ENCODE measurements at places on chromosomes 3 and 15.
A peak's percentile ranks its signal among the peaks of the same experiment; 100 is the strongest.

GRCh38 chr15:98899272-98900021 is 108.1 kb downstream of the PGPEP1L start:
- DNase-seq: no peak

DNA sequence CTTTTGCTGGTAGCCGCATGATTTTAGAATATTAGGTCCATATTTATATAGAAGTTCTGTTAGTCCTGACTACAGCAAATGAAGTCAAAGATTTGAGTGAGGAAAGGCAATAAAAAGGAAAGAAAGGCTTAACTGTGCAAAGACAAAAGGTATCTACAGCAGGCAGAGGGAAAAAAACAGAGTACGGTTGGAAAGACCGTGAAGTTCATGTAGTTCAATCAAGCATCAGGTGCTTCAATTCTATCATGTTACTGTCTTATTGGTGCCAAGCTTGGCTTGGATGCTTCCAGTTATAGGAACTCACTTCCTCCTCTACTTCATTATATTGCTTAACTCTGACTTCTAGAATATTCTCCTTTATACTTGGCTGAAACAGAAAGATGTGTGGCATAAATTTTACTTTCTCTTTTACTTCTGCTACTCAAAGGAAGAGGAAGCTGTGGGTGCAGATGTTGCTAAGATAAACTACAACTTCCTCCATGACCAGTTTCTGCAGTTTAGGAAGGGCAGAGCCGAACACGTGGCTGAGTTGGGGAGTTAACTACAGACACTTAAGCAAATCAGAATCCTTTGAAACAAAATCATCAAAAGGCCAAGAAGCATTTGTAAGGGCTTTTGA is 72.6 kb upstream of the ZBED2 start:
- DNase-seq: peak; percentile 53

DNA sequence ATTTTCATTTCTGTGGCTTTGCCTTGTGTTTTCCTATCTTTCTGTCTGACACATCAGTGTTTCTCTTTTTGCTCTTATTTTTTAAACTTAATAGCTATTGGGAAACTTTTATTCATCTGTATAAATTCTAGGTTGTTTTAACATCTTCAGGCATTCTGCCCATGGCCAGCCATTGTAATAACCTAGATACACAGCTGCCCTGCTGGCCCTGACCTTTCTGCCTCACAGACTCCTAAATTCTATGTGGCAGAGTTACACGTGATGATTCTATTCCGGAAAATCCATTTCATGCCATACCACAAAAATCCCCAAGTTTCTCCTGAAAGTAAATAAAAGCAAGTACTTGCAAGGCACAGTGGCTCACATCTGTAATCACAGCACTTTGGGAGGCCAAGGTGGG is 150.1 kb downstream of the UACA start:
- no peak for DNase-seq

DNA sequence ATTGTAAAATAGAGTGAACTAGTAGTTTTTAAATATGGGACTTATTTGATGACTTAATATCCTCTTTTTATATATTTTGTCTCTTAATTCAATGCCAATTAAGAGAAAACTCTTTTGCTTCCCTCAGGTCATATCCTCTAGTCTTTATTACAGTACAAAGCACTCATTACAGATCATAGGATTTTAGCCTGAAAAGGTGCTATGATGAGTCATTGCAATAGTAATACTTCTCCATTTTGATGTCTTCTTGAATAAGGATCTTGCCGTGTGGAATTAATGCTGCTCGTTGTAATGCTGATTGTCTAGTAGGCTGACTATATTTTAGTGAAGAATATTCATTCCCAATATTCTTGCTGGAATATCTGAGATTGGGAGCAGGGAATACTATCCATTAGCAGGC is 612.2 kb upstream of the GOLIM4 start:
- DNase-seq: no peak

- DNase-seq: no peak
These were observed 65.2 kb upstream of the TRA2B start for GRCh38 chr3:186002884-186003472.

DNA sequence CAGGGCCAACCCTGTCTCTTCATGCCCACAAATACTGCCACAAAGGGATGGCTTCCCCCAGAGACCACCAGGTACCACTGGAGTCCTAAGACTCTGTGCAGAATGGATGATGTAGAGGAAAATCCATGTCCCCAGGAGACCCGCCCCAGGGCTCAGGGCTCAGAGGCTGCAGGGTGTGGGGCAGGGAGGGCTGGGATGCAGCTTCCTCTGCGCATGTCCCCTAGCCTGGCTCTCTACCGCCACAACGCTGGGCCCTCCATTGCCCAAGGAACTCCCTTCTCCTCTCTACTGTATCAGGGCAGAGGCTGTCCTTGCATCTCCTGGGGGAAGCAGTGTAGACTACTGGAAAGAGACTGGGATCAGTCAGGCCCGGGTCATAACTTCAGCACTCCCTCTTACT is 19.5 kb upstream of the TICRR start:
- DNase-seq: no peak

DNA sequence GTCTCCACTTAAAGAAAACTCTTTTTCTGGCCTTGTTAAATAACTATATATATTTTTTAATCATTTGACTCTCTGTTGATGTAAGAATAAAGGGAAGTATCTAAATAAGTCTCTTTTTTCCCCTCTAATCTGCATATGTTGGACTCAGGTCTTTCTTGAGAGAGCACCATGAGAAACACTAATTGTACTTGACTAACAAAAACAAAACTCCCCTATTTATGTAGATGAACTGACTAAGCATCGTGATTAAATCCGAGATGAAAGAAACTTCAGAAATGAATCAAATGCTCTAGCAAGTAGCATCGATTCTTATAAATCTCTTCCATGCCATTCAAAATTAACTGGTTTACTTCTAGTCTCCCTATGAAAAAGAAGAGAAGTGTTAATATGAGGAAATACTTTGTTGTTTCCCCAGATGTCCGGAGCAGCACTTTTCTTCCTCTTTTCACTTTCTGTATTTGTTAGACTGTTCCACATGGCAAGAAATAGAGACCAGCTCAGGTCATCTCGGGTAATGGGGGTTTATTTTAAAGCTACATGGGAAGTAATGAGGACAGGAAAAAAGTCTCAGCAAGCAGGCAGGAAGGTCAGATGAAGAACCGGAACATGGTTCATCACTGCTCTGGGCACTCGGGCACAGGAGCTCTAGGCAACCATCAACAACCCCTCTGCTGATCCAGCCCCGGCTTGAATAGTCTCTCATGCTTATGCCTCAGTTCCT is 288.3 kb downstream of the CNTN6 start:
- no peak for DNase-seq

- DNase-seq: no peak
These were observed 52.6 kb downstream of the NSUN3 start for GRCh38 chr3:94115482-94115881.

- DNase-seq: peak; percentile 86
These were observed 6.0 kb upstream of the SRP14 start for GRCh38 chr15:40044717-40045571.

DNA sequence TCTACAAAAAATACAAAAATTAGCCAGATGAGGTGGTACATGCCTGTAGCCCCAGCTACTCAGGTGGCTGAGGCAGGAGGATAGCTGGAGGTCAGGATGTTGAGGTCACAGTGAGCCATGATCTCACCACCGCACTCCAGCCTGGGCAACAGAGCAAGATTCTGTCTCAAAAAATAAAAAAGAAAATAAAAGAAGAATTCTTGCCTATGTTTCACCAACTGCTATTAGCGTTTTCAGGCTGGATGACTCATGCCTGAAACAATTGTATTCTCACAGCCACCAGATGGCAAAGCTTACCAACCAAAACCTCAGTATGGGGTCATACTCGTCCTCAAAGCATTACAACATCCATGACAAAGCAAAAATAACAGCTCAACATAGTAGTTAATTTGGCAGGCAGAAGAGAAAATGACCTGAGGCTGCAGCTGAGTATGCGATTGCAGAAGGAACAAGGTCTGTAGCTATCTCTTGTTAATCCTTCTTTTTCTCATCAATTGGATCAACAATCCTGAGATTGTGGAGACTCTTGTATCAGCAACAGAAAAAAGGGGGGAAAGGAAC is 52.2 kb downstream of the TP53BP1 start:
- peak; percentile 25 for DNase-seq

DNA sequence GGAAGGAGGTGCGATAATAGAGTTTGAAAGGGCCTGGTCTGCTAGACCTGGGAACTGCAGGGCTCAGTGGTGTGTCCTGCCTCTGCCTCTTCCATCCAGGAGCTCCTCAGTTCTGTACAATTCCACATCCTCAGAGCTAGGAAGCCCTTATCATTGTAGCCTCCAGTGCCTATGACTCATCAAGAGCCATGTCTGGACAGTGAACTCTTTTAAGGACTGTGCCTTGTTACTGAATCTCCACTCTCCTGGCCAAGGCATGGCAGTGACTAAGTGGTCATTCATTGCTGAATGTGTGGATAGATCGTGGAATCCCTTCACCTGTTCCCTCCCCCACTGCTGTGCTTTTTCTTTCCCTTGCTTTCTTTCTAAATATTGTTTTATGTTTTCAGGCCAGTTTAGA is 2.9 kb downstream of the TIMP4 start:
- DNase-seq: no peak

DNA sequence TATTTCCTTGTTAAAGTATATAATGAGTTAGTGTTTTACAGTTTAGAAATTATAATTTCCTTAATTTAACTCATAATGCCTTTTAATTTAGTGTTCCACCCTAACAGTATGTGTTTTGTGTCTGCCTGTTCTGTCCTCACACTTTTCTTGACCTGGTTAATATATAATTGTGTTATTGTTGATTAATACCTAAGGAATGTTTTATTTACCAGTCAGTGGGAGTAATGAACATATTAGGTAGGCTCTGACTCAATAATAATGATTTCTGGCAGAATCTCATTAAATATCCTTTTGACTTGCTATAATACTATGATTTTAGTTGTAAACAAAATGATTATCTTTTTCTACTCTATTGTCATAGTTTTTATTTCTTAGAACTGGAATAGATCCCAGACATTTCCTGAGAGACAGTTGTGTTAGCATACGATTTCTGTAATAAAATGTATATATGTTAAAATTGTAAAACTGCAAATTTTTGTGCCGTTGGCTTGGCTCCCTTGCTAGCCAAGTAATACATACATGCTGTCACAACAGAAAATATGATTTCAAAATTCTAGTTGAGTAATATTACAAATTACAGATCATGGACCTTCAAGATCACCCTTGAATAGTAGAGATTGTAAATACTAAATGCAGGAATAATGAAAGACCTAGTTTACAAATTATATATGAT is 51.9 kb downstream of the RASA2 start:
- DNase-seq: no peak

GRCh38 chr3:150308037-150308319 is 100.1 kb upstream of the TSC22D2 start:
- no peak for DNase-seq

- DNase-seq: no peak
These were observed 208.9 kb upstream of the COL8A1 start for GRCh38 chr3:99429502-99429901.

GRCh38 chr15:85007741-85008397 is 26.2 kb downstream of the PDE8A start:
- no peak for DNase-seq

DNA sequence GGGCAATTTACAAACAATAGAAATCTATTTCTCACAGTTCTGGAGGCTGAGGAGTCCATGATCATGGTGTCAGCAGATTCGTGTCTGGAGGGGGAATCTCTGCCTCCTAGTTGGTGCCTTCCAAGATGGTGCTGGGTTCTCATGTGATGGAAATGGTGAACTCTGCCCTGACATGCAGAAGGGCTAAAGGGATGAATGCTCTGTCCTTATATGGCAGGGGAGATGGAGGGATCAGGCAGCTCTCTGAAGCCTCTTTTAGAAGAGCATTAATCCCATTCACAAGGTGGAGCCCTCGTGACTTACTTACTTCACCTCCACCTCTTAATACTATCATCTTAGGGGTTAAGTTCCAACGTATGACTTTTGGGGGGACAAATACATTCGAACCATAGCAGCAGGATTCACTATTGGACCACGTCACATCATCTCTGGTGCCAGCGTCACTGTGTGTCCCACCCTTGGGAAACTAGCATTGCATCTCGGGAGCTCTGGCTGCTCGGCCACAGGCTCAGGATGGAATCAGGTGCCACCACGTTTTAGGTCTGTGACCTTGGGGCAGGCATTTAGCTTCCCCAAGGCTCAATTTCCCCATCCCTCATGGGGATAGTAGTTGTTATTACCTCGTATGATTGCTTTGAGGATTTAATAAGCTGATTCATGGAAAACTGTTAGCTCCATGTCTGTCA is 53.0 kb downstream of the SV2B start:
- no peak for DNase-seq

DNA sequence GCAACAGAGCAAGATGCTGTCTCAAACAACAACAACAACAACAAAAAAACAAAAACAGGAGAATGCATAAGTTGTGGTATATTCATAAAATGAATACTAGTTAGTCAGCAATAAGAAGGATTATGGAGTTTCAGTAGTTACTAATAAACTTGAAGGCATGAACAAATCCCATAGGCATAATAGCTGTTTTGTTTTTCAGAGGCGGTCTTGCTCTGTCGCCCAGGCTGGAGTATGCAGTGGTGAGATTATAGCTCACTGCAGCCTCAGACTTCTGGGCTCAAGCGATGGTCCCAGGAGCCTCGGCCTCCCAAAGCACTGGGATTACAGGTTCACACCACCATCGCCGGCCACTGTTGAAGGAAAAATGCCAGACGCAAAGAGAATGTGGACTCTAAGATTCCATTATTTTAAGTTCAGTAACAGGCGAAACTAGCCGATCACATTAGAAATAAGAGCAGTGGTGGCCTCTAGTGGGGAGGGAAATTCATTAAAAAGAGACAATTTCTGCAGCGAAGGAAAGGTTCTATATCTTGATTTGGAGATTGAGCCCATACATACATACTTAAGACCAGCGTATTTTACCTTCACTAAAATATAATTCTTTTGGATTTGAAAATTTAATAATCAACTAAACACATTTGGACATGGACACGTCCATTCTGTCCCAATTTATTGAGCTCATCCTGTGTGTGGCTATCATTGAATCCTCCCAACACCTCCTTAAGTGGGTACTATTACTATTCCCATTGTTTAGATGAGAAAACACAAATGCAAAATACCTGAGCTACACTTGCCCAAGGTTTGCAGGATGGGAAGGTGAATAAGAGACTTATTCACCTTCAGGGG is 27.4 kb upstream of the HDAC11 start:
- no peak for DNase-seq
